ENCODE measurements at places on chromosomes 7 and 10.

DNA sequence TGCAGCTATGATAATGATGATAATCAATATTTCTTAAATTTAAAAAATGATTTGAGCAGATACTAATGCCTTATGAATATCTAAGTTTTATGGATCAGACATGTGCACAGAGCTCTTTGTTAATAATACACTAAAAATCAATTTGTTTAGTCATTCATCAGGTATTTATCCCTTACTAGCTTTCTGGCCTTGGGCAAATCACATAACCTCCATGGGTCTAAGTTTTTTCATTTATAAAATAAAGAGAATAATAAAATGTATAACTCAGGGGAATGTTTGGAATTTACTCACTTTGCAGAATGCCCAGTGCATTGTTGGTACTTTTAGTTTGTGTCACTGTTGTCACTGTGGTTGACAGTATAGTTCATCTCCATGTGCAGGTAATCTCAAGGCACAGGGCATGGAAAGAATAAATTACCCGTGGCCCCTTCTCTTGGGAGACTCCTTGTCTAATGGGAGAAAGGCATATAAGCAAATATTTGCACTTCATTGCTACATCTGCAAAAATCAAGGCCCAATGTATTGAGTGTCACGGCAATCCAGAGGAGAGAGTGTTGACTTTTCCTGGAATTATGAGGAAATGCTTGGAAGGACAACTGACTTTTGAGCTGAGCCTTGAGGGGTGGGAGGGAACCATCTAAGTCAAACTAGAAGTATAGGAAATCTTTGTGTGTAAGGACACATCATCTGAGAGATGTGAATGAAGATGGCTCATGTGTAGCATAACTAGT is 64.7 kb upstream of the CTTNBP2 start:
- no peak for DNase-seq

DNA sequence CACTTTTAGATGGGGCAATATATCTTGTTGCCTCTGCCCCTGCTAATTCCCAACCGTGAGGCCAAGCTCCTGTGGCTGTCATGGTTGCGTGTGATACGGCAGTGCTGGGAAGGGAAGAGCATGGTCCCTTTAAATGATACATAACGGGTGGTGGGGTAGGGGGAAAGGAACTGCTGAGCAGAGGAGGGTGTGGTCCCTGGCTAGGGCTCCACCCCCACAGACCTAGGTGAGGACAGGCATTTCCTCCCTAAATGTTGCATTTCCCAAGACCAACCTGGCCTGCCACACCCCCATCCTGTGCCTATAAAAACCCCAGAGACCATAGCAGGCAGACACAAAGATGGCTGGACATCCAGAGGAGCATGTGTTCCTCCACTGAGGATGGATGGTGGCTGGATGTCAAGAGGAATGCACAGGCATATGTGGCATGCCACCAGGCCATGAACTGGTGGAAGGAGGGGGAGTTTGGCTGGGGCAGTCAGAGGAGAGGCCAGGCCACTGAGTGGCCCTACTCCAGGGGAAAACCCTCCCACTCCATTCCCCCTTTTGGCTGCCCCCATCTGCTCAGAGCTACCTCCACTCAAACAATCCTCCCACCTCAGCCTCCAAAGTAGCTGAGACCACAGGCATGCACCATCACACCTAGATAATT is 104.0 kb downstream of the PLXDC2 start:
- DNase-seq = no peak

- no peak for DNase-seq
These were observed 838.1 kb downstream of the DNAJB9 start for GRCh38 chr7:109407756-109408155.

DNA sequence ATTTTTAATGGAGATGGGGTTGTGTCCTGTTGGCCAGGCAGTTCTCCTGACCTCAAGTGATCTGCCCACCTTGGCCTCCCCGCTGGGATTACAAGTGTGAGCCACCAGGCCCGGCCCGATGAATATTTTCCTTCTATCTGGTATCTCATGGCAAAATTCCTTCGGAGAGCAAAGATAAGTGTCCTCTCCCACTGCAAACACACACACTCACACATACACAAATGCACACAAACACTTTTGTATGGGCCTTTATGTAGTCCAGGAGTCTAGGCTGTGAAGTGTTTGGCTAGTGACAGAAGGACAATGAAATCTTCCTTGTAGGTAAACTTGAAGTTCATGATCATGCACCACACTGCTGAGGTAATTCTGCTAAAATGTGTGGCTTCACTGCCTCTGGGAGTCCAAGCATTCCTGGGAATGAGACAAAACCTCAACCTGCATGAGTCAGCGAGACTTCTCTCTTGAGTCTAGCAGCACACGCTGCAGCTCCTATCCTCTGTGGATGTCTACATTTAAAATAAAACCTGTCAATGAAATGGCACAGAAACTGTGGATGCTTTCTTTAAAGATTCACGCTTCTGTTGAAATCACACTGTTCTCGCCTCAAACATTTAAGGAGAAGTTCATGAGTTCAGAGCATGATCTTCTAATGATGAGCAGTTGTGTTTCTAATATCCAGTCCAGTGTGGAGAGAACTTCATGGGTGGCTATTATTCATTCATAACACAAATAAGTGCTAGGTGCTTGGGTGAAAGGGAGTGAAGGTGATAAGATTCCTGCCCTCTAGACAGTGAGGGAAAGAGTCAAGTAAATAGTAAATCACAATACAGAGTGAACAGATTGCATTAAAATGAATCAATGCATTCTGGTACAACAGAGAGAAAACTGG is 96.5 kb downstream of the NRP1 start:
- no peak for DNase-seq

- DNase-seq = no peak
These were observed 46.4 kb downstream of the KMT2E start for GRCh38 chr7:105060437-105060836.

- no peak for DNase-seq
These were observed 137.8 kb upstream of the PPP2R2D start for GRCh38 chr10:131762789-131763696.

DNA sequence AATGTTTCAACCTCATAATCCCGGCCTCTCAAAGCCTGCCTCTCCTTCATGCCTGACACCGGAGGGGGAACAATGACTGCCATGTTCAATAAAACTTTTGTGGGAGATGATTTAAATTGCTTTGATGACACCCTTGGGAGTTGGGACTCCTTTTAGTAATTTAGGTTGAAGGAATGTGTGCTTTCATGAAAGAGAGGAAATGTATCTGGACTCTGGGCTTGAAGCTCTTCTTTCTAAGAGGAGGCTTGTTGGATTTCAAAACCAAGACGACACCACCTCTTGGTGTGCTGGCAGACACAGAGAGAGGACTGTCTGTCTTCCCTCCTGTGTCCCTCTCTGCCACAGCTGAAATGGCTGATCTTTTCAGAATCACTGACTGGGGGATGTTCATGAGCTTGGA is 168.1 kb downstream of the GALNT17 start:
- no peak for DNase-seq

- DNase-seq = no peak
These were observed 22.3 kb downstream of the BZW2 start for GRCh38 chr7:16668049-16668858.

DNA sequence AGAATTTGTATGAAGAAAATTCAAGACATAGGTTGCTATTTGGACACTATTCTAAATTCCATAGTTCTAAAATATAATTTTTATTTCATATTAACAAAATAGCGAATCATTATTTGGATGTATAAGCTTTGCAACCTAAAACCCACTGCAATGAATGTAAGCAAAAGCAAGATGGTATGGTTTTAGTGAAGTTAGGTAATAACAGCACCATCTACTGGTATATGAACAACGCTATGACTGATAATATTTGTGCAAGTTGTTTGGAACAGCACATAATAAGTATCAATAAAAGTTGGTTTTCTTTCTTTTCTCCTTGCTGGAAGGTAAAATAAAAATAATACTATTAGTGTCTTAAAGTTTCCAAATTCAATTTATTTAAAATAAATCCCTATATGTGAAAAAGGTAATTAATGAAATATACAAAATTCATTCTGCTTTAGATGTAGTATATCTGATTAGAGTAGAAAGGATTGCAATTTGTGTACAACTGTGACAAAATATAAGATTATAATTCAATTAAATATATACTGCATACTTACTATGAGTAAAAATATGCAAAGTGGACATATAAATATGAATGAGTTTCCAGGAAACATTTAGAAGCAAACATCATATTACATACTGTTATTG is 79.0 kb upstream of the LSM8 start:
- DNase-seq = no peak

GRCh38 chr7:36216063-36216684 is 63.1 kb downstream of the EEPD1 start:
- no peak for DNase-seq

DNA sequence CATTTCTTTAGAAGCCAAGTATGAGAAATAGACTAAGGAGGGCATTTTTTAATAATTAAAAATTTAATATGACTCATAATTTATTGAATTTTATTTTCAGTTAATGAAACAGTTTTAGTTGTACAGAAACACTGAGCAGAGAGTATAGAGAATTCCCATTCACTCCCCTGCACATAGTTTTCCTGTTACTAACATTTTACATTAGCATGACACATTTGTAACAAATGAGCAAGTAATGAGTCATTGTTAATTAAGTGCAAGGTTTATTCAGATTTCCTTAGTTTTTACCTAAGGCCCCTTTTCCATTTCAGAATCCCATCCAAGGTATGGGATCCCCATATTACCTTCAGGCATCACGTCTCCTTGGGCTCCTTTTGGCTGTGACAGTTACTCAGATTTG is 271.5 kb upstream of the FZD8 start:
- no peak for DNase-seq

- DNase-seq = no peak
These were observed 102.7 kb upstream of the BMPER start for GRCh38 chr7:33802600-33802999.

DNA sequence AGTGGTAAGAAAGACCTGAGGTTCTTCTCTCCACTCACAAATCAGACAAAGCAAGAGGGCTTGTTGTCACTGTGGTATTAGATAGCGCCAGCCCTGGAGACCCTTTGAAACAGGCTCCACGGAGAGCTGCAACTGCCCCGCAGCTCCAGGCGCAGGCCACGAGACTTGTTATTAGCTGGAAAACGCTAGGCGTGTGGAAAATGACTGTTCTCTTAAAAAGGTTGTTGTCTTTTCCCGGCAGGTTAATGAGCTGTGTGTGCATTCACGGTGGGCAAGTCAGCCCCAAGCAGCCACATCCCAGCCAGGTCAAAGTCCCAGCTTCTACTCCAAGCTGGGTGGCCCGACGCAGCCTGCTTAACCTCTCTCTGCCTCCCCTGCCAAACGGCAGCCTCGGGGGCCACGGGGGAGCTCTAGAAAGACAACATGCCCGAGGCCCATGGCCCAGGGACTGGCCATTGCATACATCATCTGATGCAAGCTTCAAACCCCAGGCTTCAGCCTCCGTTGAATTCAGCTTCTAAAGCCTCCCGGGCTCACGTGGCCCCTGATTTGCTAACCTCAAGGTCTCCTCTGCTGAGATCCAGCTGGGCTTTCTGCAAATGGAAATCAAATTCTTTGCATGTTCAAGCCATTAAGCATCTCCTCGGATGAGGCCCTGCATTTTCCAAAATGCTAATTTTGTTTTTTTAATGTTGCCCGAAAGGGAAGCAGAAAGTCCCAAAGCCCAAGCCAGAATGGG is 61.3 kb upstream of the DNAAF5 start:
- no peak for DNase-seq

DNA sequence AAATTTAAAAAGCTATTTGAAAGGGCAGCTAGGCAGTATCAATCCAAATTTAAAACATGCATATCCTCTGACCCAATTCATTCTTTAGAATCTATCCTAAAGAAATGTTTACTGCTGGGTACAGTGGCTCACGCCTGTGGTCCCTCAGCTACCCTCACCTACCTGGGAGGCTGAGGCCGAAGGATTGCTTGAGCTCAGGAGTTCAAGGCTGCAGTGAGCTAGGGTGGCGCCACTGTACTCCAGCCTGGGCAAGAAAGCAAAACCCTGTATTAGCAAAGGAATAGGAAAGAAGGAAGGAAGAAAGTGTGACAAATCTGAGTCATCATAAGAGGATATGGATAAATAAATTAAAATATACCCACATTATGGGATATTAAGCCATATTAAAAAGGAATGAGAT is 36.3 kb downstream of the C7orf33 start:
- no peak for DNase-seq

DNA sequence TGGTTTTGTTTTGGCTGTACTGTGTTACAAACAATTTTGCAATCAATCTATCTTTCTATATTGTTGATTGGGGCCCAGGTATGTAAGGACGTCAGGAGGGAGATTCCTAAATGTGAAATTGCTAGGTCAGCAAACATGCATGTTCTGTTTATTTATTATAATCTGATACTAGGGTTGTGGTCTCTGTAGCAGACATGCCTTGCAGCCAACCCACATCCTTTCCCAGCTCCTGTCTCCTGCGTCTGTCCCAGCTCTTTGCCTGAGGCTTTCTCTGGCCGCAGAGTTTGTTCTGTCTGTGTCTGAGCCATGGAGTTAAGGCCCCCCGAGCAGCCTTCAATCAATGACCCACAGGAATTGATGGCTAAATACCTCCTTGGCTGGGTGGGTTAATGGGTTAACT is 124.0 kb upstream of the ZEB1 start:
- DNase-seq = no peak

DNA sequence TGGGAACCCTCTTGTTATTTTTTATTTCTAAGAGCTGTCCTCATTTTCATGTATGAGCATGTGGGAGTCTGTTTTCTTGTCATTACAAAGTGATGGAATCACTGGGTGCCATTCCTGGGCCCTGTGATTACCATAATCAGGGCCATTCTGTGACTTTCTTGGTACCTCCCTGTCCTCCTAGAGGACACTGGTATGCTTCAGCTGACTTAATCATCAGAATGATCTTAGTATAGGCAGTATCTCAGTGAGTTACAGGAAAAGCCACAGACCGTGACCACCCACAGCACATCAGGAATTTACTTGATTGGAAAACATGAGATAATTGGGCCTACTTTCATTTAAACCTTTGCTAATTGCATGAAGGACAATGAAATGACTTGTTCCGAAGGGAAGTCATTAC is 7.2 kb downstream of the NOM1 start:
- DNase-seq = no peak

DNA sequence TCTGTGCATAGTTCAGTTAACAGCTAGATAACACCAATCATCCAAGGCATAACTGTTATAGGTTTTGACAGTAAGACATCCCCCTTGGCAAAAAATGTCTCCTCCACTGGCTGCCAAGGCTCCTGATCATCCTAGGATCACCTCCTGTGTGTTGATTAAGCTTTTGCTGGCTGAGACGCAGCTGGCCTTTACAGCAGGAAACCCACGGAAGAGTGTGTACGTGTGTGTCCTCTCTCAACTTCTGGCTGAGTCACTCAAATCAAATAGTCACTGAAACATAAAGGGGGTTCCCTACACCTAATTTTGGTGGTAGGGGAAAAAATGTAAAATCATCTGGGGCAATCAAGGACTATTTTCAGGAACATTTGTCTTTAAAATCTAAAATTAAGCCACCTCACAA is 208.8 kb downstream of the CTNNA3 start:
- DNase-seq = no peak

DNA sequence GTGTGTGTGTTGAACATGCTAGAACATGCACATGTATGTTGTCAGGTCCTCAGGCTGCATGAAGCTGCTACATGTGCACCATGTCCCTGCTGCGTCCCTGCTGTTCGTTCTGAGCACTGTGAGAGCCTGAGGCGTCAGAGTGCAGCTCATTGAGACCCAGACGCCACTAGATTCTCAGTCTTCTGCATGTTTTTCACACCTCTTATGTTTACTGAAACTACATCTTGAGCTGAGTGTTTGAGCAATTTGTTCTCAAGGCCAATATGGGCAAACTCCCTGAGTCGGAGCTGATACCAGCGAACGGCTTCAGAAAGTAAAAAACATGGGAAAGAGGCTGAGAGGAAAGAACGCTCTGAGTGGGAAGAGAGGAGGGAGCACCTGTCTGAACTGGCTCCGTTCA is 350.4 kb downstream of the PAXIP1 start:
- DNase-seq = no peak

All from stimulated activated CD8-positive, alpha-beta memory T cell treated with anti-CD3 and anti-CD28 coated beads, Interleukin-2, amount 100 ng/mL, for 1 hour (primary cell).